Stimulated activated CD4-positive, alpha-beta T cell treated with anti-CD3 and anti-CD28 coated beads, TNF-alpha, amount 100 ng/mL, for 1 hour (primary cell): ENCODE measurements at places on chromosomes 4 and X.

- DNase-seq, result no peak
These were observed 184.1 kb downstream of the CBR4 start for GRCh38 chr4:168825975-168826374.

DNA sequence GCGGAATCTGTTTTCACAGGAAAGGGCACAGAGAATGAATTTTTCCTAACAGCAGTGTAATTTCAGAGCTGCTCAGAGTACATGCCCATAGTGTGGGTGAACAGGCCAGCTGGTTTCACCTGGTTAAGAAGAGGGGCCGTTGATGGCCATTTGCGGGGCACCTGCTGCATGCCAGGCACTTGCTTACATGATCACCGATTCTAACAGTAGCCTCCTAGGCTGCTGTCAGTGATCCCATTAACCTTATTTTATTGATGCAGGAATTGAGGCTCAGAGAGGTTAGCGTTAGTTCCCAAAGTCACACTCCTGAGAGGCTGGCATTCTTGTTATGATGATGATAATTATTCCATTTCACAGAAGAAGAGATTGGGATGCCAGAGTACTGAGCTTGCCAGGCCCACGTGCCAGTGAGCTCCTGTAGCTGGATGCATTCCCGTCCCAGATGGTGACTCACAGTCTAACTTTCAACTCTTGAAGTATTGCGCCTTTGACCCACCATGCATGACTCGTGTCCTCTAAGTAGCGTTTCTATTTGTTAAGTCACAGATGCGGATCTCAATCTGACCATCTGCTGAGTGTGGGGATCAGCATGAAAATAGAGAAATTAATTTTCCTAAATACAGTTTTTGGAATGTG lies 76.5 kb downstream of the PSAPL1 start:
- no peak for DNase-seq

GRCh38 chrX:100812216-100813158 lies 7.7 kb upstream of the CSTF2 start:
- no peak for DNase-seq

GRCh38 chr4:145792429-145792828 lies 112.5 kb downstream of the C4orf51 start:
- DNase-seq, result no peak

GRCh38 chr4:125368146-125368545 lies 53.4 kb downstream of the FAT4 start:
- no peak for DNase-seq

DNA sequence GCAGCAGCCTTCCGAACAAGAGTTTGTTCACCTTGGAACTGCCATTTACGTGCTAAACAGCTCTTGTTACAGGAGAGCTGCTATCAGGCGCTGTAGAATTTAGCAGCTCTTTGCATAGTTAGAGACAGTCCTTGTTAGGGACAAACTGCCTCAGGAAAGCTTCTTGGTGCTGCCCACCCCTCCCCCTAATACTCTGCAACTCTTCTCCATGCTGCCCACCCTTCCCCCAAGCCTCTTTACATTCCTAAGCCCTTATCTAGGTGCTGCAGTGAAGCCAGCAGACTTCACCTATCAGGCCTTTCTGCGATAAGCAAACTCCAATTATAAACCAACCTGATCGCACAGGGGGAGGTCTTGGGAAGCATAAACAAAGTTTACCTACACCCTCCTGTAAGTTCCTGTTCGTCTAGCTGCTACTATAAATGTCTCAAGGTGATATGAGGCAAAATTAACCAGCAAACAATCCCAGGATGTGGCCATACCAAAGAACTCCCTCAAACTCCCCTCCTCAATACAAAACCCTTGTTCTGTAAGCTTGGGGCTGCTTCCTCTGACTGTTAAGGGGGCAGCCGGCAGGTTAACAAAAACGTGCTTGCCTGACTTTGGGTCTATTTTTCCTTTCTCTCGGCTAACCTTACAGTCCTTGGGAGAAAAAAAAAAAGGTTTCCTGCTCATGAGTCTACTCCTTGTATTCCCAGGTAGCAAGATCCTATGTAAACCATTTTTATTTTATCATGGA lies 74.0 kb upstream of the GC start:
- DNase-seq, result no peak

DNA sequence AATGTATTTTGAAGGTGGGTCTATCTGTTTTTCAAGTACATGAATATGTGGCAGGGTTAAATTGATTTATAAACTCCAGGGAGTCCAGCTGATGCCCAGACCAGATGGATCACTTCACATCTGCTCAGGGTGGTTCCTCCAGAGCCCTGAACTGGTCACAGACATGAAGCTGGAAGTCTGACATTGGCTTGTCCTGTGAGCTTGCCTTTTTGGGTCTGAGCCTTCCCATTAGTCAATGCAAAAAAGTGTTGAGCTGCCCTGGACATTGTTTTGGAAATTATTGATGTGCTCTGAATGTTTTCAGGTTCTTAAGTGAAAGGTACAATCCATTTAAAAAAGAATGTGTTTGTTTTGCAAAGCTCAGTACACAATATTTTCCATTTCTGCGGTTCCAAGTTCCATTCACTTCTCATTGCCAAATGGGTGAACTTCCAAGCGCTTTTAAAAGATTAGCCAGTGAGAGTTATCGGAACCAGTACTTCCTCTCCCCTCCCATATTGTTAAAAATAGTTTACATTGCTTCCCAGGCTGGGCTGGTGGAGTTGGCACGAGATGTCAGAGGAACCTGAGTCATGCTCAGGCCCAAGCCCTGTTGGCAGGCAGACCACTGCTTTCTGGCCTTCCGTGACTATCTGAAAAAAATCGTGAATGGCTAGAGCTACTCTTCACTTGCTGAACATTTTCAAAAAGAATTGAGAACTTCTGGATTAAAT lies 52.1 kb downstream of the PDGFRA start:
- no peak for DNase-seq

- DNase-seq, result no peak
These were observed 124.3 kb downstream of the ADGRA3 start for GRCh38 chr4:22391551-22391950.

DNA sequence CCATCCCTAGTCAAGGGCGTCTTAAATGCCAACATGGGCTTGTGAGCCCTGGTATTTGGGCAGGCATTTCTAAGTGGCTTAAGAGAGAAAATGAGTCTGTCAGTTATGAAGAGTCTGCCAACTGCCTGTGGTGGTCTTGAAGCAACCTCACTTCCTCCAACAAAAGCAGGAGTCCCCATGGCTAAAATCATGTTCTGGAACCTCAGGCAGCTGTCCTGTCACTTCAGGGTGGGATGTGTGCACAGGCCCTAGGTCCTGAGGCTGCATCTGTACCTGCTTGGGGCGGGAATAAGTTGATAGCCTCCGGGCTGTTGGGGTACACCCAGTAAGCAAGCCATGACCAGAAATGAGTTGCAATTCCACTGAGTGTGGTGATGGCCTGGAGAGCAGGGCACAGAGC lies 115.0 kb upstream of the SCML1 start:
- no peak for DNase-seq

DNA sequence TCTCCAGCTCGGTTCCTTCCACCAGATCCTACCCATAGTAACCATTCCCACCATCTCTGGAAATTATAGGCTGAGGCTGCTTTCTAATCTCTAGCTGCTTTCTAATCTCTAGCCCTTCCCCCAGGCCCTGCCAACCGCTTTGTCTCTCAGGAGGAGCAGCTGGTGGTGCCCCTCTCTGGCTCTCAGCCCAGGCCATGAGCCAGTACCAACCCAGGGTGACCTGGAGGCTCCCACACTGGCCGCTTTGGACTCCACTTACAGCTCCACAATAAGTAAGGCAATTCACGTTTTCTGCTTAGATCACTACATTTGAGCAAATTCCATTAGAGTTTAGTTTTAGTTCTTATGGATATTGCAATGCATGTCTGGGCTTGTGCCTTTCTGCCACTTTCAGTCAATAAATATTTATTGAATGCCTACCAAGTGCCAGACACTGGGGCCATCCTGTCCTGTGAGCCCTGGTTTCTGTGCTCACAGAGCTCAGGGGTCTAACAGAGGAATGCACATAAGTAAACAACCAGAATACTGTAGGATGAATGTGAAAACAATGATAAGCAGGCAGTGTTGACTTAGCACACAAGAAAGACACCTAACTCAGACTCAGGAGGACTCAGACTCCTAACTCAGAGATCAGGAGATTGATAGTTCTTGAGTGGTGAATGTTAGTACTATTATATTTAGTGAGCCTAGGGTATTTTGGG lies 38.9 kb downstream of the SMC1A start:
- DNase-seq, result no peak

- DNase-seq, result no peak
These were observed 32.1 kb downstream of the ZBTB49 start for GRCh38 chr4:4321951-4322688.

DNA sequence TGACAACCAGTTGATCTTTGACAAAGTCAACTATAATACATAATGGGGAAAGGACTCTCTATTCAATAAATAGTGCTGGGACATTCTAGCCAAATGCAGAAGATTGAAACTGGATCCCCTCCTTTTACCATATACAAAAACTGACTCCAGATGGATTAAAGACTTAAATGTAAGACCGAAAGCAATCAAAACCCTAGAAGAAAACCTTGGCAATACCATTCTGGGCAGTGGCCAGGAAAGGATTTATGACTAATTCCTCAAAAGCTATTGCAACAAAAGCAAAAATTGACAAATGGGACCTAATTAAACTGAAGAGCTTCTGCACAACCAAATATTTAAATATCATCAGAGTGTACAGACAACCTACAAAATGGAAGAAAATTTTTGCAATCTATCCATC lies 185.1 kb downstream of the NPNT start:
- DNase-seq, result no peak

- no peak for DNase-seq
These were observed 1.2 kb downstream of the PHF8 start for GRCh38 chrX:54043056-54043455.

DNA sequence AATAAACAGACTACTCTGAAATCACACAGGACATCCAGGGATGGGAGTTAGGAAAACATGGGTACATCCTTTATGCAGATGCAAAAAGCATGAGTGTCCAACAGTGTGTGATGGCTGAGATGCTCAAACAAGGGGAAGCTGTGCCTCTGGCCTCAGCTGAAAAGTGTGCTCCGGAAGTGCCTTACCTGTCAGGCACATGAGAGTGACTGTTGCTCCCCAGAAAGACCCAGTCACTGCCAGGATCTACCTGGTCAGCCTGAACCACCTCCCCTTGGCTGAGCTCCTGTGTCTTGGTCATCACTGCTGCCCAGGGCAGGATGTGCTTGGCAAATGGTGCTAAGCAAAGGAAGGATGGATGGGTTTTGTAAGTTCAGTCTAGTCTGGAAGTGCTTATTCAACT lies 4.0 kb downstream of the PPP2R2C start:
- DNase-seq, result no peak

DNA sequence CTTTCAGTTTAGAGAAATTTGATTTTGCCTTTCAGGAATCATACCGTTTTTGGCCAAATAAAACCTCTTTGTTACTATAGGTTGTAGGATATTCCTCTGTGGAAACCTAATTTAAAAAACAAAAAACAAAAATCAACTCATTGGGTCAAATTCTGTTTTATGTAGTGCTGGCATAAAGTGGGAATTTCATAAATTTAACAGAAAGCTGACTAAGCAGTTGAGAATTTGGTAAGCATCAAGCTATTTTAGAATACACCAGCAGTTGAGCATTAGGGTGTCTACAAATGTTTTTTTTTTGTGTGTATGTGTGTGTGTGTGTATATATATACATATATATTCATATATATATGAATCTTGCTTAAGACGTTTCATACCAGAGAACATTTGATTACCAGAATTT lies 47.4 kb downstream of the C4orf33 start:
- no peak for DNase-seq

DNA sequence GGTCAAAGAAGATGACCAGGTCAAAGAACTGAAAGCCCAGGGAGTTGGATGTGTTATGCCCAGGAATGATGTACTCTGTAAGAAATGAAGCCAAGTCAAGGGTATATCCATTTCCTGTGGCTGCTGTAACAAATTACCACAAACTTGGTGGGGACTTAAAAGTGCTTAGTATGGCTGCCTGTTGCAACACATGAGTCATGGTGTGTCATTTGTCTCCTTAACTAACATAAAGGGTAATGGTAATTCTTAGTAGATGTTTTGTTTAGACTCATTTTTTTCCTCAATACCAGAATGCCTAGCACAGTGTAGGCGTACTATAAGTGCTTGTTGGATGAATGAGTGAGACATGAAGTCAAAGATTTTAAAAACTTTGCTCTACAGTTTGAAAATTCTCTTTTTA lies 45.7 kb downstream of the SYTL5 start:
- DNase-seq, result no peak

DNA sequence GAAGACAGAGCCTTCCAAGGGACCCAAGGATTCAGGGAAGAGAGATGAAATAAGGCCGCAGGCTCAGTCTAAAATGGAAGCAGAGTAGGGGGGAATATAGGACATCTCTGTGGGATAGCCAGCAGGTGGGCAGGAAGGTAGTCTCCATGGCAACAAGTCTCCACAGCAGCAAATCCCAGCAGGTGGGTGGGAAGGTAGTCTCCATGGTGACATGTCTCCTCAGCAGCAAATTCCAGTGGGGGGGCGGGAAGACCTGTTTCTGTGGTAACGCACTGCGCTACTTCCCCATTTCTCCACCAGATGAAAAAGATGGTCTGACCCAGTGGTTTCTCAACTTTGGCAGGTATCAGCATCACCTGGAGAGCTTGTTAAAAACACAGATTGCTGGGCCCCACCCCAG lies 18.3 kb downstream of the NLGN3 start:
- no peak for DNase-seq

- DNase-seq, result no peak
These were observed 84.2 kb downstream of the CHIC1 start for GRCh38 chrX:73647212-73647611.

DNA sequence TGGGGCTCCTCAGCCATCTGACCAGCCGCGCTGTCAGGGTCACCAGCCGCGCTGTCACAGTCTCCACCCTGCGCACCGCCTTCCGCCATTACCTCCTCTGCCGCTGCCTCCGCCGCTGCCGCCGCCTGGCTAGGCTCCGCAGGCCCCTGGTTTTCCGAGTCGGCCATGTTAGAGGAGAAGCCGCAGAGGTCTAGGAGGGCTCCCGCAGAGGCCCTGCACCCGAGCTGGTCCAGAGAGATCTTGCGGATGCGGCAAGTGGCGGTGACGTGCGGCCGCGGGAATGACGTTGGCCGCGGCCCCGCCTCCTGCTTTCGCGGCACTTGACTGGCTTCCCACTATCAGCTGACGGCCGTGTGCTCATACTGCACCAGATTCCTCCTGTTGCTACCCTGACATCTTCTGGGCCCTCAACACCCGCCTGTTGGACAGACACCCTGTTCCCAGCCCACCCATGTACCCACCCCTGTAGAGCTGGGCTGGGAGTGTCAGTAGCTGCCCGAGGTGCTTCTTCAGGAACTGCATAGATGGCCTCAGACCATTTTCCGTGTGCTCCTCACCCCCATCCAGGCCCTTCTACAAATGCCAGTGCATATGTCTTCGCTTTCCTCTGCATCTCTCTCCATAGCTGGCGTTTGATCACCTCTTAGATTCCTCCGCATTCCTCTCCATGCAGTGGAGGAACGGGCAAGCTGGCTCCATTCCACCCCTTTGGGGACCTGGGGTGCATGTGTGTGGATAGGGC lies at the start of gene NAP1L5:
Gene NAP1L5 (minus strand): TSS at position 242 of the 742 bp plus-strand sequence. CDS start 75 bp downstream, at position 167.
- DNase-seq, result peak; percentile 31

- DNase-seq, result no peak
These were observed 68.4 kb upstream of the BMP2K start for GRCh38 chr4:78707793-78708192.
